ENCODE measurements at places on chromosomes 5 and 9. TPM values are rescaled to one million over a fixed set of nuclear protein-coding genes. Genes with fewer than 3 reads are reported as not detected.

- DNase-seq = no peak
Measured at GRCh38 chr9:80127920-80128319, 556.2 kb downstream of the TLE4 start.

GRCh38 chr5:130549884-130550561, 615.0 kb downstream of the HINT1 start:
- peak; percentile 96 for DNase-seq

DNA sequence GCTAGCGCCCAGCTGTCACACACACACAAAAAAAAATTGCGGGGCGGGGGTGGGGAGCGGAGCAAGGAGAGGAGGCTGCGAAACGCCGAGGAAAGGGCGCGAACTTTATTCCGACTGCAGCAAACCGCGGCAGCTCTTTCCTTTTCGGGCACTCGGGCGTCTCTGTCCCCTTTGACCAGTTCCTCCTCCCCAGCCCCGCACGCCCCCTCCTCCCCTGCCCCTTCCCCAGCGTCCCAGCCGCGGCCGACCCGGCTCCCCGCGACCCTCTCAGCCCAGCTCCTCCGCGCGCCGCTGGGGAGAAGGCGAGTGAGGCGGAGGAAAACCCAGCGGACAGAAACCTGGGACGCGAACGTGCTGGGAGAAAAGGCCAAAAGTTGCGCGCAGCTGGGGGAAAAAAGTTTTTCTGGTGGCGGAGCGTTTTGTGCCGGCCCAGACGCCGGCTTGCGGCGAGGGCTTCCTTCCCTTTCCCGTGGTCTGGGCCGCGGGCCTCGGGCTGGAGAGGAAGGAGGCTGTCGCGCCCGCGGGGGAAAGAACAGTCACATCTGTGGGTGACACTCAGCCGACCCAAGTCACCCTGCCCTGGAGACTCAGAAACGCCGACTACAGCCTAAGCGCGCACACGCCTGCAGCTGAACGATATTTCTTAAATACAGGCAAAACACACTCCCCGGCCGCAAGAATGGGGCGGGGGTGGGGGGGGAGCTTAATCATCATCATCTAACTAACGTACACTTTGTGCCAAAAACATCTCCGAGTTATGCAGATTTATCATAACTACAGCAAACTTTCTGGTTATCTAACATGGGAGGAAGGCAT, 1.1 kb upstream of the BNC2 start:
- no peak for DNase-seq

The MARCOL gene
- total RNA-seq = not detected

The CRB2 gene
- 0.26 TPM for total RNA-seq

- no peak for DNase-seq
Measured at GRCh38 chr5:170056561-170057267, 49.0 kb upstream of the FOXI1 start.

DNA sequence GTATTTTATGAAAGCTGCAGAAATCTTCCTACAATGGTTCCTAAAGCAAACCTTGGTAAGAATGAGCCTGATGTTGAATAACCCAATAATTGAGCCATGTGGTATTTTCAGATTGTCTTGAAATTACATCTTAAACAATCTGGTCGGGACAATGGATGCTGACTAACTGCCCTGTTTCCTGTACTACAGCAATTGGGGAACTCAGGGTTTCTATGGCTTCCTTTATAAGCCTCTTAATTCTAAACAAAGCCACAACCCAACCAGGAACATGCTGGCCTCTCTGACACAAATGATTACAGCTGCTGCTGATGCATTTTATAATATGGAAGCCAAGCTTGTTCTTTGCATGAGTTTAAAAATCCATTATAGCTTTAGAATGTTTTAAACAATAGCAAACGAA, 30.2 kb downstream of the PTPN3 start:
- DNase-seq = no peak

DNA sequence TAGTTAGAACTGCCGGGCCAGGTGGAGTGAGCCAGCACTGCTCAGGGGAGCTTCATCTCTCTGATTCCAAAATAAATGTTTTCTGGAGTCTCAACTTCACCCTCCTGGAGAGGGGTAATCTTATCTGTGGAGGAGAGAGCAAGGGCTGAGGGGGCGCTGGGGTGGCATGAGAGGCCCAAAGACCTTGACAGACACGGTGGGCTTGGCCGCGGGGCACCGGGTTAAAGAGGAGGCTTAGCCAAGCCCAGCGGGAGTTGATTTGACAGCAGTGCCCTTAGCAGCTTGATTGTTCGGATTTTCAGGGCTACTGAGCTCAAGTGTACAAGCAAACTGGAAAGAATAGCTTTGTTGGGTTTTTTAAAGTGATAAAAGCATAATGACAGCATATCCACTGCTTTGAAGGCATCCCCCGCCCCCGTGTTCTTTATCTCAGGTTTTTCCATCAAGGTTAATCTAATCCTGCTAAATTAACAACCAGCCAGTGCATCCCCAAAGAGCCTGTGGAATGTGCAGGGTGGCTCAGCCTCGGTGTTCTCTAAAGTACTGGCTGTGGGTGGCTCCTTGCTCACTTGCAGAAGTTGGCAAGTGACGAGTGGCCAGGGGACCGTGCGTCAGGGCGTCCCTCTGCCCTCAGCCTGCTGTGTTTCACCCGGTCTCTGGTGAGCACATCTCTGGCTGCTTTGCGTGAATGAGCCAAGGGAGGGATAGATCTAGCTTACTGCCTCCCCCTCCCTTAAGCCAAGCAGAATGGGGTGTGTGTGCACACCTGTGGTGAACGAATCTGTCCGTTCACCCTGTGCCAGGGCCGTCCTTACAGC, 5.5 kb downstream of the QRFP start:
- DNase-seq = no peak

DNA sequence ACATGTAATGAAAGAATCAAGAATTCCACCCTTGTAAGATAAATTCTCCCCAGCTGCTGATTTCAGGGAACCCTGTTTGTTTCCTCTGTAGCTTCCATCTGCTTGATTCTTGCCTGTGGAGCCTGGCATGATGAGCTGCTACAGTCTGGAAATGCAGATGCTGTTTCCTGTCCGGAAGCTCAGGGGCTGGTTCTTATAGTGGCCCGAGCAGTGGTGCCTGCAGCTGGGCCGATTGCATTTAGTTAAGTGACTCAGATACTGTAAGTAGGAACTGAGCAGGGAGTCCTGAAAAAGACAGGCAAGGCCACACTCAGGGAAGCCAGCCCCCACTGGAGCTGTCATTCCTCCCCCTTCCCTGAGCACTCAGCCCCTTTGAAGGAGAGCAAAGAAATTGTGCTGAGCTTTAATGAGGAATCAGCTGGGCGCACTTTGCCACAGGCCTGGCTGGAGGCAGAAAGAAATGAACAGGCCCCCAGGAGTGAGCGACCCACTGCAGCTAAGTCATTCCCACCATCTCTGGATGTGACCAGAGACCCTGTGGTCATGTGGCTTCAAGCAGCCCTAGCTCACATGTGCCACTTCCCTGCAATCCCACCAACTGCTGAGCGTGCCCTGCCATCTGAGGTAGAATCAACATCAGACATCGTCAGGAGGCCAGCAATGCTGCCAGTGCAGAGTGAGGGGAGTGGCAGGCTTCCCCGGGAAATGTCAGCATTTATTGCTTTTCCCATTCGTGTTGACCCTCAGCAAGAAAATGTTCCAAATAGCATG, 206.0 kb upstream of the WWC1 start:
- peak; percentile 80 for DNase-seq

GRCh38 chr5:143879646-143880045, 67.7 kb downstream of the HMHB1 start:
- DNase-seq = no peak

DNA sequence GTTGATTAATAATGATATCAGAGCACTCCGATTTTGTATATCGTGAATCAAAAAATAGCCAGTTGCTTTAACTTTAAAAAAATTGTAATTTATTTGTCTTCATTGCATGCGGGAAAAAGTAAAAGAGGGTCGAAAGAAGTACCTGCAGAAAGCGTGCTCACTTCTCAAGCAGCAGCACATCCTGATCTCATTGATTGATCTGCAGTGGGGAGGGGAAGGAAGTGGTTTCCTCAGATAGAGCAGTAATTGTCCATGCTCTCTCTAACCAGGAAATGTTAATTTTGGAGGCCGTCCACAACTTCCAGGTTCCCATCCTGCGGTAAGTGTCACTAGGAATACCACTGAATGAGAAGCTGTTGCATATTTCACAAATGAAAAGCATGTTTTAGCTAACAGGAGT, 63.2 kb downstream of the SYK start:
- DNase-seq = no peak

GRCh38 chr5:1297243-1297642, 2.4 kb upstream of the TERT start:
- DNase-seq = no peak

- peak; percentile 9 for DNase-seq
Measured at GRCh38 chr5:97182571-97183099, 412 bp downstream of the RIOK2 start.

- DNase-seq = no peak
Measured at GRCh38 chr5:160619381-160619780, 197.7 kb downstream of the PTTG1 start.

- DNase-seq = peak; percentile 28
Measured at GRCh38 chr5:75072061-75072460, 19.7 kb upstream of the GCNT4 start.

DNA sequence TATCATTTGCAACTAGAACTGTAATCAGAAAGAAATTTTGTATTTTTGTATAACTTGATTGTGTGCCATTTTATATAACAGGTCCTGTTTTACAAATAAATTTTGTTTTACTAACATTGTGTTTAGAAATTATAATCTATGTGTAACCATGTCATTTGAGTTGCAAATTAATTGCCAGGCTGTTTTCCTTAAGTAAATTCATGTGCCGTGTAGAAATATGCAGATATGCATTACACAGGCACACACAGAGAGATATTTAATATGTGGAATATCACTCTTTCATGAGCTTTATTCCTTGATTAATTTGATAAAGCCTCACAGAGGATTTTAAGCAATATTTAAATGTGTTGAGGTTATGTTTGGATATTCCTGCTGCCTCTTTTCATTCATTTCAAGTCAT, 56.5 kb upstream of the FSD1L start:
- DNase-seq = no peak

DNA sequence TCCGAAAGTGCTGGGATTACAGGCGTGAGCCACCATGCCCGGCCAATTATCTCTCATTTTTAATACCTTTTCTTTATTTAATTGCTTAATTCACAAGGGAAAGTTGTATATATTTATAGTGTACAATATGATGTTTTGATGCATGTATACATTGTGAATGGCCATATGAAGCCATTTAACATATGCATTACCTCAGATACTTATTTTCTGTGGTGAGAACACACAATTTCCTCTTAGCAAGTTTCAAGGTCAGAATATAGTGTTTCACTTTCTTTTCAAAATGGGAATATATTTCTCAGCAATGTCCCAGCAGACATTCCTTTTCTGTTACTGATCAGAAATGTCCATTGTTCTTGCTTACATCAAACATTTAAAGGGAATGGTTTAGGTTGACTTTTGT, 1596.3 kb downstream of the MAT2B start:
- no peak for DNase-seq

The SLC30A5 gene
- 93.4 TPM for total RNA-seq

The CYSTM1 gene
- total RNA-seq = 48.4 TPM

DNA sequence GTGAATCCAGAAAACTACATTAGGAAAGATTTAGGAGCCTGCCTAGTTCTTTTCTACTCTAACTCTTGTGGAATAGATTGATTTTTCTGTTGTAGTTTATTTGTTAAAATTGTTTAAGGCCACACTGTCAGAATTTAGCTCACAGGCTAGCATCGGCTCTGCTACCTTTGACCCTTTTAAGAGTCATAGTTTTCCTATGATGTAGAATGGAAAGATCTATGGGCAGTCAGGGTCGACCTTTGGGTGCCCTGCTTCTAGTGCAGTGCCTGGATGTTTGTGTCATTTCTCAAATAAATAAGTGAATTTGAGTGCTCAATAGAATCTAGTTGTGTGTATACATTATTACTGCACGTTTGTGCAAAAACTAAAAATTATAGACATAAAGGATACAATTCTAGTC, 38.7 kb downstream of the BASP1 start:
- DNase-seq = no peak

The DMRTA1 gene
- total RNA-seq = 0.88 TPM

The RFX3 gene
- 3.1 TPM for total RNA-seq

DNA sequence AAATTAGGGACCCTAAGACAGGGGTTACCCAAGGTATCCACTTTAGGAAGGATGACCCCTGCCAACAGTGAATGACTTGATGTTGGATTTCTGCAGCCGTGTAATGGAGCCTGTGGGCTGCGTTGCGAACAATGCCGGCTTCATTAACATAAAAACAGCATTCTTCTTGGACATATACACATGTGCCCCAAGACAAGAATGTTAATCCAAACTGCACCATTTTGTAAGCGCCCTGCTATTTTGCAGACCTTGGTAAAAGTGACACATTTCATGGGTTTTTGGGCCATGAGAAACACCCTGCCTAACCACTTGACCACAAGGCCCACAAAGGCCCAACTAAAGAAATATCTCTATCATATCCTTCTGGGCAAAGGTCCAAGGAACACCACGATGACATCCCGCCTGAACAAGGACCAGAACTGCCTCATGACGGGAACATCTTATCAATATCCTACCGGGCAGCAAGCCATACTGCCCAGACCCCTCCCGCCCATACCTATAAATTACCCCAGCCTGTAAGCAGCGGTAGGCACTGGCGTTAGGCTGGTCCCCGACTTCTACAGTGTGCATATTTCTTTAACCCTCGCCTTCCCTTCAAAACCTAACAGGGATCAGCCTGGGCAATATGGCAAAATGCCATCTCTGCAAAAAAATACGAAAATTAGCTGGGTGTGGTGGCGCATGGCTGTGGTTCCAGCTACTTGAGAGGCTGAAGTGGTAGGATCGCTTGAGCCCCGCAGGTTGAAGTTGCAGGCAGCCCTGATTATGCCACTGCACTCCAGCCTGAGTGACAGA, 9.7 kb upstream of the PDCD1LG2 start:
- DNase-seq = peak; percentile 74

DNA sequence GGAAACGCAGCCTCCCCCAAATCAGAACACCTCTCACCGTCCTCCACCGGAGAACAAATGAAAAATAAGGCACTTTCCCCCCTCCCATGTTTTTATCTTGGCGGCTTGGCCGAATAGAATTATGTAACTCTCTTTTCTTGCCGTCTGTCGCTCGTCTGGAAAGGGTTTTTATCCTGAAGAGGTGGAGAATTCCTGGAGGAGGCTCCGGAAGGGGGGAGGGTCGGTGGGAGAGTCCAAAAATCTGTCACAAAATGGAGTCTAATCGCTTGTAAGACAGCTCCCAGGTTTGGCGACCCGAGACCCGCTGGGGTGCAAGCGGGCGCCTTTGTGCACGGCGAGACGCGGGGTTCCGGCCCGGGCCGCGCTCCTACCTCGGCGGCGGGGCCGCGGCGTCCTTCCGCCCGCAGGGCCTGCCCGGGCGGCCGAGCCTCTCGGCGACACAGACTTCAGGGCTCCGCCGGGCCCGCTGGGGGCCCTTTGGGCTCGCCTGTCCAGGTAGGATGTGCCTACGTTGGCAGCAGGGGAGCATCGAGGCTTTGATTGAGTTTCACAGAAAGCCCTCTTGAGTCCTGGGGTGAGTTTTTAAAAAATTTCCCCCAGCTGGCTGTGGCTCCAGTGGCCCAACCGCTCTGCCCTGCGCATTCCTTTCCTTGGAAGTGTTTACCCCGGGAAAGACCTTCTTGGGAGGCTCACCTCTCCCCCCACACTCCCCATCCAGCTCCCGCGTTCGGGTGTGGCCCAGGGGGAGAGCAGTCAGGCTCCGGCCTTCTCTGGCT, 5.0 kb downstream of the LMX1B start:
- DNase-seq = no peak

Measured in A172 (cell line).